ENCODE measurements at places on chromosomes 7 and 10.

DNA sequence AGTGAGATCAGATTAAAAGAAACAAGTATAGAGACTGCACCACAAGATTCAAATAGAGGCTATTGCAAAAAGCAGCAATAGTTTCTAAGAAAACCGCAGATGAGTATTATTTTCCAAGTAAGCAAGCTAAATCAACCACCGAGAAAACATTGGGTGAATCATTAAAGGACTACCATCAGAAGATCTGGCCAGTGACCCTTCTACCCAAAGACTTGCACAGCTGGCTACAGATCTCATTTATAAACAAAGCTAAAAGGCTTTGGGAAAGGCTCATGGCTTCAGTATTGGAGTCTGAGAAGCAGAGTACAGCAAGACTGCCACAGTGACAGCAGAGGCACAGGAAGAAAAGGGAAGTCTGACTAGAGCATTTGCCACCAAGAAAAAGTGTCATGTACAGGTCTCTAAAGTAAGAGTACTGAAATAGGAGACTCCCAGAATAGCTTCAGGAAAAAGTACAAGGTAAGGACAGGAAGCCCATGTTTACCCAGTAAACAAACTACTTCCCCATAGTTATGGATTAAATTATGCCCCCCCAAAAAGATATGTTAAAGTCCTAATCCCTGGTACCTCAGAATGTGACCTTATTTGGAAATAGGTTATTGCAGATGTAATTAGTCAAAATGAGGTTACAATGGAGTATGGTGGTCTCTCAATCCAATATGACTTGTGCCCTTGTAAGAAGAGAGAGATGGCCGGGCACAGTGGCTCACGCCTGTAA lies 19.0 kb downstream of the STEAP1 start:
- no peak for DNase-seq

GRCh38 chr10:58666024-58666423 lies 153.4 kb downstream of the BICC1 start:
- peak; percentile 2 for DNase-seq

DNA sequence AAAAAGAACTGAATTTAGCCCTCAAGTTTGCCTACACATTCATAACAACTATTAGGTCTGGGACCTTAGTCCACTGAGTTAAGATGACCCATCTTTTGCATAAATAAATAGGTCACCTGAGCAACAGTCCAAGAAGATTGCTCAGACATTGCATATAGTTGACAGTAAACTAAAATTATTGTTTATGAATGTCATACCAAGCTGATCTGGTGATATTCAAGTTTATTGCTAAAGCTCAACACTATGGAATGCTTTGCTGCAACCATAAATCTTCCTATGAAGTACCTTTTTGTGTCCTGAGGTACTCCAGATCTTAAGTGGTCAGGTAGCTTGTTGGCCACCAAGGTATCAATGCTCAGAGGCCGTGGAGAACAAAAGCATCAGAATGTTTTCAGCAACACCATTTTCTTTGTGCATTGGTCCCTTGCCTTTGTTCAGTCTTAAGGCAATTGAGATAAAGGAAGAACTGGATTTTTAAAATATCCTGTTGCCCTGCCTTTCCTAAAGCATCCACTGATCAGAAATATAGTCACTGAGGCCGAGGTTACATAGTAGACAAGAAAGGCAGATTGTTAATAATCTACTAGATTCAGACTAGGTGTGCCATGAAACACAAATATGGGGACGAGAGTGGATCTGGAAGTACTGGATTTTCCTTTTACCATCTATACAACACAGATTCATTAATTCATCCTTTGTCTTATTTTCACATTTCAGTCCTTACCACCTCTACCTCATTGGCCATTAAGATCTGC lies 321.3 kb downstream of the PTEN start:
- DNase-seq, result no peak

DNA sequence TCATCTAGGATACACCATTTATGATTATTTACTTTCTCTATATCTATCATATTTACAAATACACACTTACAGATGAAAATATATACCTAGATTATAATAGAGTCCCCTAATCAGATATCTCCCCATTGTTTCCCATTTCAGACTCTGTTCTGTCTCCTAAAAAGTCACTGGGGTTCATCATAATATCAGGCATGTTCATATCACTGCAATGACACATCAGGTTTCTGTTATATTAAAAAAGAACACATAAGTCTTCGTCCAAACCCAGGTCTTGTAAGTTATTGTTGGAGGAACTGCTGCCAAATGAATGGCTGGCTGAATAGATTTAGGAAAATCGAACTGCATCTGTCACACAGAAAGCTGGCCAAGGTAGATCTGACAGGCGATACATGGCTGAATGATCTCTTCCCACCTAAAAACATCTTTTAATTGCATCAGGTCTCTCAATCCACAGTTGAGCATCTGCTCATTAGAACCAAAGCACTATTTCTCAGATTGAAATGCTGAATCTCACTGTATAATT lies 178.7 kb downstream of the CACNA2D1 start:
- no peak for DNase-seq

- DNase-seq, result no peak
These were observed 32.0 kb downstream of the CFAP46 start for GRCh38 chr10:132910186-132910880.

DNA sequence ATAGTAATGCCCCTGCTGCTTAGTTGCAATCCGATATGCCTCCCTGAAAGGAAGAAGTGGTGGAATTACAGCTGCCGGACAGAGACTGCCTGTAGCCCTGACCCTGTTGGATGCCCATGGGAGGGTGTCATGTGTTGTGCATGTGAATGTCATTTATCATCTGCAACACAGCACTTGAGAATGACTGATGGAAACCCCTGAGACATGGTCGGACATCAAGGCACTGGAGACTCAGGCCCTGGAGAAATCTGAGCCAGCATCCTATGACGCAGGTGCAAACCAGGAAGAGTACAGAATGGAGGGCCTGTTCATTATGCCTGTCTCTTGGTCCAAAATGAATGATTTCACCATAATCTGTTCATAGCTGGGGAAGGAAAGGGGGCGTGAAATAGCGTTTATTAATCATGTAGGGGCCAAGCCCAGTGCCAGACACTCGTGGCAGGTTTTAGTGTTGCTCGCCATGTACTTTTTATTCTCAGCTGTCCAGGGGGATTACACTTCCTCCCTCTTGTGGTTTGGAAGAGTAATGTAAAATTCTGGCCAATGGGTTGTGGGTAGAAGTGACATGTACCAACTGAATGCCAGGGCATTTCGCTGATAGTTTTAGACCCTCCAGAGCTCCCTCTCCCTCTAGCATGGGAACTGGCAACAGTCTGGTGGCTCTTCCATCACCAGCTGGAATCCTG lies 23.0 kb upstream of the LEP start:
- no peak for DNase-seq

GRCh38 chr10:117668327-117669008 lies 125.9 kb downstream of the EMX2 start:
- no peak for DNase-seq
